Uterus (tissue), 4 donors: ENCODE measurements at places on chromosomes 1 and 21. TPM values are rescaled to one million over a fixed set of nuclear protein-coding genes. Genes with fewer than 3 reads are reported as not detected.
A peak's percentile ranks its signal among the peaks of the same experiment; 100 is the strongest.

The RNU11 gene
- total RNA-seq = not detected

The KHDRBS1 gene
- total RNA-seq = 72.8 TPM

The ERVH48-1 gene
- not detected for total RNA-seq

The ROR1 gene
- total RNA-seq = 2.6 TPM

The SYTL1 gene
- not detected for total RNA-seq

The OR2L13 gene
- total RNA-seq = not detected

The FMO5 gene
- total RNA-seq = 3.8 TPM

The EXO1 gene
- 0.52 TPM for total RNA-seq

The SERTAD4 gene
- total RNA-seq = 8.8 TPM

The CACYBP gene
- total RNA-seq = 104 TPM

GRCh38 chr1:94527447-94528031 lies 14.0 kb downstream of the F3 start:
- no peaks in the 10 kb centered on the region for H3K36me3 ChIP-seq
- H3K4me3 ChIP-seq = no peak overlapping the region
- no peak for DNase-seq
- H3K27ac ChIP-seq = no peak overlapping the region

- no peak for DNase-seq
- H3K27me3 ChIP-seq = no peaks in the 10 kb centered on the region
- H3K27ac ChIP-seq = no peak overlapping the region
- H3K36me3 ChIP-seq = no peaks in the 10 kb centered on the region
Measured at GRCh38 chr1:1899266-1899966, 8.5 kb upstream of the GNB1 start.

- DNase-seq = no peak
- H3K27ac ChIP-seq = no peak overlapping the region
- no peaks in the 10 kb centered on the region for H3K27me3 ChIP-seq
- H3K4me3 ChIP-seq = no peak overlapping the region
Measured at GRCh38 chr21:45048026-45048698, 26.2 kb upstream of the ADARB1 start.

- H3K27ac ChIP-seq = no peak overlapping the region
- H3K27me3 ChIP-seq = no peaks in the 10 kb centered on the region
- DNase-seq = no peak
- no peaks in the 10 kb centered on the region for H3K36me3 ChIP-seq
Measured at GRCh38 chr1:185895208-185895900, 161.2 kb downstream of the HMCN1 start.

GRCh38 chr21:45886610-45887026 lies 95.0 kb upstream of the COL6A1 start:
- H3K4me3 ChIP-seq = no peak overlapping the region
- no peak overlapping the region for H3K27ac ChIP-seq
- DNase-seq = no peak

- H3K4me1 ChIP-seq = no peaks in the 10 kb centered on the region
- no peaks in the 10 kb centered on the region for H3K36me3 ChIP-seq
- H3K27me3 ChIP-seq = no peaks in the 10 kb centered on the region
- peak; percentile 35 for DNase-seq
- H3K27ac ChIP-seq = peak overlapping the region; percentile 14
Measured at GRCh38 chr1:87826681-87827251, 498.1 kb downstream of the LMO4 start.

DNA sequence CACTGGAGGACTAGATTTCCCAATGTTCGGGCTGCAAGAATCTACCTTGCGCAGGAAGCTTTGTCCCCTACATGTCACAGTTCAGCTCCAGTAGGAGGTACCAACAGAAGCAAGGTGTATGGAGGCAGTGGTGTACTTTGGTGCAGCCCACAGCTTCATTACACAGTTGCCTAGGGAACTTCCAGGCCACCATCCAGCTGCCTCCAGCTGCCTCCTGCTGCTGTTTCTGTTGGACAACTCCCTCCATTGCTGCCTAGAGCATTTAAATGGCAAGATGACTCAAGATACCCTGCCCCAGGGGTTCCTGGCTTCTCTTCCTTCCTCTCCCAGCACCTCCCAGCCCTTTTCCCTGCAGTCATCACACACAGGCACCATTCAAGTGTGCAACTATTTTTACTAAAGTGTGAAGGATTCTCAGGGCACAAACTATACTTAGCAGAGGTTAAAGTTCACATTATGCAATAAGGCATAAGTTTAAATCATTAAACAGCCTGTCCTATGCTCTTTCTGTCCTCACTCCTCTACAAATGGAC lies 39.0 kb upstream of the ATP1A1 start:
- no peak overlapping the region for H3K4me3 ChIP-seq
- H3K36me3 ChIP-seq = no peaks in the 10 kb centered on the region
- H3K4me1 ChIP-seq = no peaks in the 10 kb centered on the region
- no peaks in the 10 kb centered on the region for H3K27me3 ChIP-seq
- H3K27ac ChIP-seq = no peak overlapping the region

DNA sequence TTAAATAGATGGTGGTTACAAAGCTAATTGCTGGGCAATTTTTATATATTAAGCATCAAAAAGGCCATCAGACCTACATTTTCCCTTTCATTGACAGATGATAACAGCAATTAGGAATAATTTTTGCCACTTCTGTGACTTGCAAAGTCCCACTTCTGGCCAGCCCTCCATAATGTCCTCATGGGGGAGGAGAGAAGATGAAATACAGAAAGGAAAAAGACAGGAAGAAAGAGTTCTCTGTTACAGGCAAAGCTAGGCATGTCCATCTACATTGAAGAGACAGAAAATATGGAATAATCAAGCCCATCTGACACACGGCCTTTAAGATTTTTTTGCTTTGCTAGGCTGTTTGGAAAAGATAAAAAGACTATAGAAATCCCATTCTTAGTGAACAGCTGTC lies 108.0 kb downstream of the ENAH start:
- no peak overlapping the region for H3K4me3 ChIP-seq
- H3K27ac ChIP-seq = no peak overlapping the region
- no peaks in the 10 kb centered on the region for H3K36me3 ChIP-seq
- DNase-seq = no peak
- H3K27me3 ChIP-seq = no peaks in the 10 kb centered on the region

DNA sequence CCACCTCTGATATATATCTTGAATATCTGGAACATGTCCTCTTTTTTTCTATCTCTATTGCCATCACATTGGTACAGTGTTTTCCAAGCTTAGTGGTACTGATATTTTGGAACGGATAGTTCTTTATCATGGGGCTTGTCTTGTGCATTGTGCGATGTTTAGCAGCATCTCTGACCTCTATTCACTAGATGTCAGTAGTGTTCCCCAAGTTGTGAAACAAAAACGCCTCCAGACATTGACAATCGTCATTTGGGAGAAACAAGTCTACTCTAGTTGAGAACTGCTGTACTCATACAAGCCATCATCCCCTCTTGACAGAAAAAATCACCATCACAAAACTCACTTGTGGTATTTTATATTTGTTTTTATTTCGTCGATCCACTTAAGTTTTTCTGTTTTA lies 79.7 kb upstream of the CHODL start:
- DNase-seq = no peak
- H3K27me3 ChIP-seq = no peaks in the 10 kb centered on the region
- no peak overlapping the region for H3K27ac ChIP-seq
- H3K4me3 ChIP-seq = no peak overlapping the region
- H3K4me1 ChIP-seq = no peaks in the 10 kb centered on the region

GRCh38 chr1:243745356-243745755 lies 104.7 kb downstream of the AKT3 start:
- DNase-seq = no peak
- H3K36me3 ChIP-seq = no peaks in the 10 kb centered on the region
- peaks cover 2% of the 10 kb centered on the region for H3K4me1 ChIP-seq
- no peak overlapping the region for H3K4me3 ChIP-seq
- no peaks in the 10 kb centered on the region for H3K27me3 ChIP-seq

- no peak overlapping the region for H3K4me3 ChIP-seq
- no peak overlapping the region for H3K27ac ChIP-seq
- H3K36me3 ChIP-seq = no peaks in the 10 kb centered on the region
Measured at GRCh38 chr1:239636347-239636746, 250.0 kb downstream of the CHRM3 start.
